ENCODE measurements at places on chromosomes 7 and 10.

- DNase-seq, result no peak
Measured at GRCh38 chr7:119377861-119378260, 895.1 kb upstream of the KCND2 start.

DNA sequence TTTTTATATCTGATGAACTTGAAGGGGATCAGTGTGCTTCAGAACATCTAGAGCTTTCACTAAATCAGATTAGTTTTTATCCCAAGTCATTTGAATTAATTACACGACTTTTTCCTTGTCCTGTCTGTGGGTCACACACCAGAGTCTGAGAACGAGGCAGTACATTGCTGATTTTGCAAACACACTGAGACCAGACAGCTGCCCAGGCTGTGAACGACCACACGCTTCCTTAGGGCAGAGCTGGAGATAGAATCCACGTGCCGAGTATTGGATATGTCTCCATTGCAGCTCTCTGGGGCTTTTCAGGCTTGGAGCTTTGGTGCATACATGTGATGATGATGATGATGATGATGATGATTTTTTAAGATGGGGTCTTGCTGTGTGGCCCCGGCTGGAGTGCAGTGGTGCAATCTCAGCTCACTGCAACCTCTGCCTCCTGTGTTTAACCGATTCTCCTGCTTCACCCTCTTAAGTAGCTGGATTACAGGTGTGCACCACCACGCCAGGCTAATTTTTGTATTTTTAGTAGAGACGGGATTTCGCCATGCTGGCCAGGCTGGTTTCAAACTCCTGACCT is 81.1 kb downstream of the CAMK1D start:
- no peak for DNase-seq

DNA sequence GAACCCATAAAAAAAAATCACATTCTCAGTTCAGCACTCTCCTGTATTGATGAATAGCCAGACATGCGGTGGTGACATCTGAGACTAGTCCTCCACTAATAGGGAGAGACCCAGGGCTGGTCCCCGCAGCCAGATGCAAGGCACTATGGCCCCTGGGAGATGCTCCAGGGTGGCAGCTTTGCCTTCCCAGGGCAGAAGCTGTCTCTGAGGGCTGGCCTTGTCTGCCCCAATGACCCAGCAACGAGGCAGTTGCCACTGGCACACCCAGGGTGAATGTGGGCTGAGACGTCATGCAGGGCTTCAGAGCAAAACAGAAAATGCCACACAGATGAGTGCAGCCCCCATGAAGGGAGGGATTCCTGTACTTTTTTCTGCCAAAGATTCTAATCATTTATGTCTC is 50.1 kb upstream of the GDF10 start:
- no peak for DNase-seq

- peak; percentile 55 for DNase-seq
Measured at GRCh38 chr10:124539935-124540641, 78.5 kb downstream of the LHPP start.

GRCh38 chr10:93469454-93469853 is 12.7 kb downstream of the MYOF start:
- DNase-seq, result no peak

DNA sequence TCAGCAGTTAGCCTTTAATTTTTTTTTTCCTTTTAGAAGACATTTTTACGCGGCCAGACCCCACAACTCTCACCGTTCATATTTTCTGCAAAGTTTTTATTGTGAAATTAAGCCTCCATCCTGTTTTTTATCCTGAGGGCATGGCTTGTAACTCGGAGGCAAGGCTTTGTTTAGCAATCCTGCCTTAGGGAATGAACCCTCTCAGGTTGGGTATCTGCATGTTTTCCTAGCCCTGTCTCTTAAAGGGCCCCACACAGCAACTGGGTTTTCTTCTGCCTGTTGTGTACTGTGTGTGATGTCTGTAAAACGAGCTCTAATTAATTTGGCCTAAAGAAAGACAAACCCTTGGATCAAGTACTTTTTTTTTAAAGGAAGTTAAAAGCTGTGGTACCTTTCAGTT is 130.2 kb upstream of the COBL start:
- DNase-seq, result no peak

DNA sequence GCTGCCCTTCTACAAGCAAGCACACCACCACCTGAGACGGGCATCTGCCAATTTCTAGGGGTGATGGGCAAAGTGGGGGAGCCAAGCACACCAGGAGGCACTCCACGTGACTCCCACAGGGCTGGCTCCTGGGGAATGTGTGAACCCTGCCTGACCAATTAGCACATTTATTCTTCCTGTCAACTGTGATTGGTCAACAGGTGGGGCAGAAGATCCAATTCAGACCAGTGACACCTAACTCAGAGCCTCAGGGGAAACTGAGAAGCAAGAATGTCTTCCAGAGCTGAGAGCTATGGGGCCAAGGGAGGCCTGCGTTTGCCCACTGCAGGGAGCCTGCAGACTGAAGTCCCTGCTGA is 15.4 kb downstream of the TMEM273 start:
- no peak for DNase-seq

DNA sequence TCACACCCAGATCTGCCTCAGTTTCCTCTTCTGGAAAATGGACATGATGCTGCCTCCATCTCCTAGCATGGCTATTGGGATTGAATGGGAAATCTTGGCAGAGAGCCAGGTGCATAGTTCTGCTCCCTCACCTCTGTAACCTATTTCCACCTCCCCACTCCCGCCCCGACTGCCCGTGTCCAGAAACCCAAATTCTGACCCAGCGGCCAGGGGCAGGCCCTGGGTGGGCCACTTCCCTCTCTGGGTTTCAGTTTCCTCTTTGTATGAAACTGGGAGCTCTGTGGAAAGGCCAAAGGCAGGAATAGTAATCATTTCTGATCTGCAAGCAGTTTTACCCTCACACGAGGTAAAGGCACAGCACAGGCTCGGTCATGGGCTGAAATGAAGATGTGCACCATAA is 74.1 kb upstream of the DUSP5 start:
- DNase-seq, result no peak

DNA sequence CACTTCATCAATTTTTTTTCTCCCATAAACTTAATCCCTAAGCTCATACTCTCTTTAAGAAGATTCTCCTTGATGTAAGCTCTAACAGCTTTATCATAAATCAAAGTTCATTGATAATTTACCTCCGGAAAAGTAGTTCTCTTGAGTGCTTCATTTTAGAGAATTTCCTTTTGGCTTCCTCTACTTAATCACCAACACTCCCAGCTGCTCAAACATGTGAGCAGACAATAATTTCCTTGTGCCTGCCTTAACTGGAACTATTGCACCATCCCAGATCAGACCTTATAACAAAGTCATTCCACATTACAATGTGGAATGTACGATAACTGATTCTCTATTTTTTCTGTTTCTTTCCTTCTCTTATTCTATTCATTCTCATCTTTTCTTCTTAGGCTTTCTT is 5.9 kb downstream of the FEZF1 start:
- DNase-seq, result no peak

DNA sequence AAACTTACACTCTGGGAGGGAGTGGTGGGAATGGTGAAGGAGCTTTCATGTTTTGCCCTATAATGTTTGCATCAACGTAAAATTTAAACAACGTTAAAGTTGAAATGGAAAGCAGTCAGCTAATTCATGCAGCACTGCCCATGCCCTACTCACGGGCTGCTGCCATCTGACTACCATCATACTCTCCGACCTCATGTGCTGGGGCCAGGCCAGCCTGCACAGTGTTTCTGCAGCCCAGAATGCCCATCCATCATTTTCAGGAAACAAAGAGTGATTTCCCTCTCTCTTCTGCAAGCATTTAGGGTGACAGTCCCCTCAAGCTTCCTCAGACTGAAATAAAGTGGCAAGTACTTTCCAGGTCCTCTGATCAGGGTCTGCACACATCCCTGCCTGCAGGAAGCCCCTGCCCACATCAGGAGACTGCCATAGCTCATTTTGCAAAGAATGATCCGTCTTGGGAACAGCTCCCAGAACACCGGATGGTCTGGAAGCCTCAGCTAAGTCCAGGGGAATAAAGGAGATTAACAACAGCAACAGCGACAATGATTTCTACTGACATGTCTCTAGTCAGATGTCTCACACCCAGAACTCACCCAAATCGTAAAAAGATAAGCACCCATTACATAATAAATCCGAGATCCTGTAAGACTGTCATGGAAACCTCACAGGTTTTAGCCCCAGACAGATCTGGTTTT is 40.3 kb downstream of the ARHGAP22 start:
- no peak for DNase-seq

- no peak for DNase-seq
Measured at GRCh38 chr7:30450983-30451497, 27.5 kb downstream of the NOD1 start.

DNA sequence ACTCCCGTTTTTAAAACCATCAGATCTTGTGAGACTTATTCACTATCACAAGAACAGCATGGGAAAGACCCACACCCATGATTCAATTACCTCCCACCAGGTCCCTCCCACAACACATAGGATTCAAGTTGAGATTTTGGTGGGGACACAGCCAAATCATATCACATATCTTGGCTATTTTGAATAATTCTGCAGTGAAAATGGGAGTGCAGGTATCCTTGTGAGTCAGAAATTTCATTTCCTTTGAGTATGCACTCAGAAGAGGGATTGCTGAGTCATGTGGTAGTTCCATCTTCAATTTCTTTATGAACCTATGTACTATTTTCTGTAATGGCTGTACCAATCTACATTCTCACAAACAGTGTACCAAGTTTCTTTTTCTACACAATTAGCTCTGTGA is 125.8 kb downstream of the ANKRD7 start:
- DNase-seq, result no peak

- DNase-seq, result no peak
Measured at GRCh38 chr7:149302222-149302621, 40.2 kb downstream of the ZNF783 start.

GRCh38 chr7:50988988-50989387 is 206.3 kb upstream of the GRB10 start:
- DNase-seq, result no peak

- no peak for DNase-seq
Measured at GRCh38 chr10:30691639-30692015, 62.1 kb upstream of the LYZL2 start.

GRCh38 chr10:124001391-124002148 is 91.8 kb downstream of the CHST15 start:
- DNase-seq, result no peak

- no peak for DNase-seq
Measured at GRCh38 chr10:75084834-75085384, 26.5 kb upstream of the SAMD8 start.

GRCh38 chr7:123538189-123538714 is 3.9 kb upstream of the IQUB start:
- DNase-seq, result no peak

- no peak for DNase-seq
Measured at GRCh38 chr10:124288486-124288885, 130.2 kb downstream of the OAT start.

GRCh38 chr10:113053091-113053490 is 103.0 kb downstream of the TCF7L2 start:
- no peak for DNase-seq

GRCh38 chr10:98655492-98655891 is 208.8 kb upstream of the HPS1 start:
- DNase-seq, result no peak

- DNase-seq, result no peak
Measured at GRCh38 chr7:107768263-107768662, 24.3 kb downstream of the CBLL1 start.

DNA sequence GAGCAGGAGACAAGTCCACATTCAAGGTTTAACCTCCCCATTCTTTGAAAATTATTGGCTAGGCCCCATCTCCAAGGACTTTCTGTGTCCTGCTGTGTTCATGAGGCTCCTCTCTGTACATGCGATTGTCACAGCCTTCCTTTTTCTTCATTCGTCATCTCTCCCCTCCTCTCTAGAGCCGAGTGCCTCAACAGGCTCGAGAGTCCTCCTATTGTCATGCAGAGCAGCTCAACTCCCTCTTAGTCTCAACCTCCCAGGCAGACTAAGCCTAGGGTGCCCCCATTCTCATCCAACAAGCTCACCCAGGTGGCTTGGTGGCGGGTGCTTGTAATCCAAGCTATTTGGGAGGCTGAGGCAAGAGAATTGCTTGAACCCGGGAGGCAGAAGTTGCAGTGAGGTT is 35.1 kb upstream of the SAMD8 start:
- no peak for DNase-seq

DNA sequence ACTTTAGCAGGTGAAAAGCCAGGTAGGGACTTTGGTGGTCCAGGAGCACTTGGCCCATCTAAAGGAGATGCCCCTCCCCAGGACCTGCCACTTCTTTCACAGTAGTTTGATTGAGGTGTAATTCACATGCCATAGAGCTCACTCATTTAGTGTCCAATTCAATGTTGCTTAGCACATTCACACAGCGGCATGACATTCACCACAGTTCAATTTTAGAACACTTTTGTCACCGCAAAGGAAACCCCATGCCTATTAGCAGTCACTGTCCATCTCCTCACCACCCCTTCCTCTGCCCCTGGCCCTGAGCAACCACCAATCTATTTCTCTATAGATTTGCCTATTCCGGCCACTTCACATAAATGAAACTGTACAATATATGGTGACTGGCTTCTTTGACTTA is 211.6 kb upstream of the ZMIZ1 start:
- no peak for DNase-seq

- no peak for DNase-seq
Measured at GRCh38 chr10:48494611-48495010, 110.3 kb downstream of the ARHGAP22 start.

GRCh38 chr10:112182784-112183328 is 709 bp downstream of the GPAM start:
- no peak for DNase-seq

DNA sequence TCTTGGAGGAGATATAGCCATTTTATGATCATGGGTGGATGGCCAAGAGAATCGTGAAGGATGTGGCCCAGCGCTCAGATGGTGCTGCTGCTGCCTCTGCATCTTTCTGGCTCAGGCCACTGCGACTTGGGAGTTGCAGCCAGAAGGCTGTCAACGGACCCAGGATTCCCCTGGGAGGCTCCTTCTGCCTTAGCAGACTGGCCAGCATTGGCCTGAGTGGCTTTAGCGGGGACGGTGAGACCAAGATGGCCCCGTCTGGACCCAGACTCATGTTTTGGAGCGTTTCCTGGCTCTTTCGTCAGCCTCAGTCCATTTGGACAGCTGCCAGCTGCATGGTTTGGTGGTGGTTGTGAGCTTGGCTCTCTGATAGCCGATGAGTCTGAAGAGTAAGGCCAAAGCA is 97.2 kb downstream of the GALNT17 start:
- no peak for DNase-seq

DNA sequence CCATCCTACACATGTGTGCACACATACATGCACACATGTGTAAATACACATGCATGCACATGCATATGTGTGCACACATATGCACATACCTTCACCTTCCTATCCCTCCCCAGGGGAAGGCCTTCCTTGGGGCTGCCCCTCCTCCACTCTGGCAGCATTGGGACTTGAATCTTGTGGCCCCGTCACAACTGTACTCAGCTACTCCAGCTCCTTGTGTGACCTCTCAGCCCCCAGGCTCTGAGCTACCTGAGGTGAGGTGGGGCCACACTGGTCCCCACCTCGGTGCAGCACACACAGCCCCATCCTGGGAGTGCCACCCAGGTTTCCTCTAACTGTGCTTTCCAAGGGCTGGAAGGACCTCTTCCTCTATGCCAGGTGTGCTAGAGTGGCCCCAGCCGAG is 116.0 kb downstream of the LHPP start:
- DNase-seq, result no peak
